Stimulated activated CD4-positive, alpha-beta T cell treated with anti-CD3 and anti-CD28 coated beads, Interleukin-4, amount 100 ng/mL, for 24 hours (primary cell): ENCODE measurements at places on chromosomes 7 and 10.

- DNase-seq = peak; percentile 18
Observed at GRCh38 chr7:100472854-100473499, 6.0 kb downstream of the TSC22D4 start.

DNA sequence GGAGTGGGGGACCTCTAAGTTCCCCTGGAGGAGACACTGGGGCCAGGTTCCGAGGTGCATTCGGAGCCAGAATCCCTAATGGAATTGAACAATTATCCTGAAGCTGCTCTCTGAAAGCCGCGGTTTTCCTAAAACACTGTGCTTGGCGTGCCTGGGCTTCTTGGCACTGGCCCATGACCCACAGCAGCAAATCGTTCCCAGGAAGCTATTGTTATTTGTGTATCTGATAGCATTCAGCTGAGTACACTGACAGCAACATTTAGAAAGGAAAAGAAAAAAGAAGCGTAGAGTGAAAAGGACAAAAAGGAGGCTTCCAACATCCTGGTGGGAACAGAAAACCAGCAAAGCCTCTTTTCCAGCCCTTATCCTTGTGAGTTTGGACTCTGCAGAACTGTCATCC lies 339.8 kb downstream of the FRMD4A start:
- no peak for DNase-seq

DNA sequence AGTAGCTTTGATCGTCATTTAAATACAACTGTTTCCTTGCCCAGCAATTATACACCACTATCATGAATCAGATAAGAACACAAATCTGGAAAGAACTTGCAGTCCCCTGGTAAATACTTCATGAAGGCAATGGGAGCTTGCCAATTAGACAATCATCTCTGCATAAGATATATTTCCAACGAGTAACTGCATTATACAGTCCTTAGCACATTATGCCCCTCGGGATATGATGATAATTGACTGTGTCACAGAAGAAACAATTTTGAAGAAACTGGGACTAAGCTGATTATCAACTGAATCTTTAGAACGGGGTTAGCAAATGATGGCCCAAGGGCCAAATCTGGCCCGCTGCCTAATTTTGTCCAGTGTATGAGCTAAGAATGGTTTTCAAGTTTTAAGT lies 155.7 kb downstream of the TRIL start:
- no peak for DNase-seq

DNA sequence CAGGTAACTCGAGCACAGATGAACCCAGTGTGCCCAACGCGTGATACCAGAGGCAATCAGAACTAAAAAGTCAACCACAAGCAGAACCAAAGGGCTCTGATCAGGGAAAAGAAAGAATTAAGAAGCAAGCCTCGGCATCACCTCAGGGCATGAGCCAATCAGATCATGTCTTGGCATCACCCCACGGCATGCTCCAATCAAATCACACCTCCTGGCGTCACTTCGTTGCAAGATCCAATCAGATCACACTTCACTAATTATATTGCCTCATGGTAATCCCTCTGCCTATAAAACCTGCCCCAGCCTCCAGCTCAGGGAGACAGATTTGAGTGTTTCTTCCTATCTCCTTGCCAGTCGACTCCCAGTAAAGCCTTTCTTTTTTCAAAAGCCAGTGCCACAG lies 46.8 kb downstream of the TYW1B start:
- no peak for DNase-seq

DNA sequence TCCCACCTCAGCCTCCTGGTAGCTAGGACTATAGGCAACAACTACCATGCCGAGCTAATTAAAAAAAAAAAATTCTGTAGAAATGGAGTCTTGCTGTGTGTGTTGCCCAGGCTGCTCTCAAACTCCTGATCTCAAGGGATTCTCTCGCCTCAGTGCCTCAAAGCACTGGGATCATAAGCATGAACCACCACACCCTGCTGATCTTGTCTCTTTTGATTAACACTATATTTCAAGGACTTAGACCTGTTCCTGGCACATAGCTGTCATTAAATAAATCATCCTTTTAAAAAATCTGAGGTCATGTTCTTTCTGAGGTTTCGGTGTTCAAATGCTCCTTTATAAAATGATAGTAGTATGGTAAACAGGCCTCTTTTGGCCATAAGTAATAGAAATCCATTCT lies 4.8 kb downstream of the PALS2 start:
- DNase-seq = no peak
